Spinal cord (tissue), 10 donors: ENCODE measurements at places on chromosomes 11 and 22. TPM values are rescaled to one million over a fixed set of nuclear protein-coding genes. Genes with fewer than 3 reads are reported as not detected.

Gene KRTAP5-11
- total RNA-seq: not detected

Gene MMP27
- not detected for total RNA-seq

Gene RNF214
- 17.2 TPM for total RNA-seq

Gene TIMP3
- 226 TPM for total RNA-seq

Gene MYOD1
- total RNA-seq: not detected

Gene POU2AF3
- total RNA-seq: 2.5 TPM

Gene POTEH
- not detected for total RNA-seq

Gene SCN3B
- total RNA-seq: 21.0 TPM

Gene TMEM86A
- 4.9 TPM for total RNA-seq

GRCh38 chr11:66073669-66074068 is 3.6 kb downstream of the PACS1 start:
- no peak for DNase-seq
- H3K4me1 ChIP-seq: peaks cover 15% of the 10 kb centered on the region
- H3K27ac ChIP-seq: no peak overlapping the region
- no peaks in the 10 kb centered on the region for H3K27me3 ChIP-seq
- no peak overlapping the region for H3K4me3 ChIP-seq
- peaks cover 33% of the 10 kb centered on the region for H3K36me3 ChIP-seq

- no peak overlapping the region for H3K4me3 ChIP-seq
- H3K36me3 ChIP-seq: peaks cover 9% of the 10 kb centered on the region
- DNase-seq: peak; percentile 71
These were observed 21.7 kb downstream of the MIAT start for GRCh38 chr22:26679003-26679629.

DNA sequence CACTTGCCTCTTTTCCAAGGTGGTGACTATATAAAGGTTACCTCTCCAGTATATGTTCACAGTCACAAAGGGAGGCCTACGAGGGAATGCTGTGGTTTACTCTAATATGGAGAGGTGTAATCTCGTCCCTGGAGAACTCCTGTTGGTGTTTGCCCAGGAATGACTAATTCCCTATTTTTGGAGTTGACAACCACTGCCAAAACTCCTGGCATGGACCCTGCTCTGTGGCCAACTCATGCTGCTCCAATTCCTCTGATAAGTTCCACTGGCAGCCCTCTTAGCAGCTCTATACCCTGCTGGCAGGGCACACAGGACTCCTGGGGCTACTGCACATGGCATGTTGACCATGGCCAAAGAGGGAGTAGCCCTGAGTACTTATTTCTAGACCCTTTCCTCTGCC is 418.7 kb upstream of the ANO5 start:
- peak; percentile 8 for DNase-seq
- no peaks in the 10 kb centered on the region for H3K4me1 ChIP-seq
- H3K4me3 ChIP-seq: no peak overlapping the region
- no peaks in the 10 kb centered on the region for H3K36me3 ChIP-seq
- no peak overlapping the region for H3K27ac ChIP-seq

GRCh38 chr22:32528984-32529982 is 54.7 kb downstream of the FBXO7 start:
- H3K4me3 ChIP-seq: no peak overlapping the region
- peak overlapping the region; percentile 93 for H3K27ac ChIP-seq
- H3K36me3 ChIP-seq: peaks cover 21% of the 10 kb centered on the region
- peaks cover 55% of the 10 kb centered on the region for H3K4me1 ChIP-seq
- peak; percentile 75 for DNase-seq
- H3K27me3 ChIP-seq: no peaks in the 10 kb centered on the region

GRCh38 chr11:128187835-128188234 is 399.5 kb downstream of the ETS1 start:
- H3K4me3 ChIP-seq: no peak overlapping the region
- no peaks in the 10 kb centered on the region for H3K36me3 ChIP-seq
- H3K4me1 ChIP-seq: no peaks in the 10 kb centered on the region
- H3K27me3 ChIP-seq: no peaks in the 10 kb centered on the region
- no peak overlapping the region for H3K27ac ChIP-seq

GRCh38 chr11:214083-214482 is 6.6 kb downstream of the RIC8A start:
- peaks cover 72% of the 10 kb centered on the region for H3K36me3 ChIP-seq
- no peak for DNase-seq
- no peak overlapping the region for H3K4me3 ChIP-seq
- peaks cover 18% of the 10 kb centered on the region for H3K4me1 ChIP-seq
- no peak overlapping the region for H3K27ac ChIP-seq
- no peaks in the 10 kb centered on the region for H3K27me3 ChIP-seq

GRCh38 chr11:68829581-68829980 is 12.1 kb downstream of the CPT1A start:
- H3K27me3 ChIP-seq: no peaks in the 10 kb centered on the region
- peaks cover 28% of the 10 kb centered on the region for H3K4me1 ChIP-seq
- no peak overlapping the region for H3K27ac ChIP-seq
- no peak for DNase-seq
- no peak overlapping the region for H3K4me3 ChIP-seq

- no peak overlapping the region for H3K4me3 ChIP-seq
- H3K36me3 ChIP-seq: peaks cover 31% of the 10 kb centered on the region
- no peak overlapping the region for H3K27ac ChIP-seq
- no peaks in the 10 kb centered on the region for H3K27me3 ChIP-seq
- H3K4me1 ChIP-seq: peaks cover 78% of the 10 kb centered on the region
These were observed 8.4 kb downstream of the TP53I11 start for GRCh38 chr11:44942029-44942955.

DNA sequence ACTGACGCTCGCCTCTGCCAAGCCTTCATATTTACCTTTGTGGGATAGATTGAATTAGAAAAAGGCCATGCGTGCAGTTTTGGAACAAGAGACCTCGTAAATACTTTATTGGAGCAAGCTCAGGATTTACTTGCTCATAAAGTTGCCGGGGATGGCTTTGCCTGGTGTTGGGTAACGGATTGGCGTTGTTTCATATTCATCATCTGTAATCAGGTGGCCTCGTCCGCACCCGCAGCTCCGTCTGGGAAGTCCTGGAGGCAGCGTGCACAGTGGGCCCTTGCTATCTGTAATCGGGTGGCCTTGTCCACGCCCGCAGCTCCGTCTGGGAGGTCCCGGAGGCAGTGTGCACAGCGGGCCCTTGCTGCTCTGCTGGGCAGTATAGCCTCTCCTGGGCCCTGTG is 1209.3 kb downstream of the BRD1 start:
- no peak for DNase-seq
- H3K36me3 ChIP-seq: peaks cover 65% of the 10 kb centered on the region
- H3K4me3 ChIP-seq: no peak overlapping the region
- peaks cover 34% of the 10 kb centered on the region for H3K4me1 ChIP-seq

DNA sequence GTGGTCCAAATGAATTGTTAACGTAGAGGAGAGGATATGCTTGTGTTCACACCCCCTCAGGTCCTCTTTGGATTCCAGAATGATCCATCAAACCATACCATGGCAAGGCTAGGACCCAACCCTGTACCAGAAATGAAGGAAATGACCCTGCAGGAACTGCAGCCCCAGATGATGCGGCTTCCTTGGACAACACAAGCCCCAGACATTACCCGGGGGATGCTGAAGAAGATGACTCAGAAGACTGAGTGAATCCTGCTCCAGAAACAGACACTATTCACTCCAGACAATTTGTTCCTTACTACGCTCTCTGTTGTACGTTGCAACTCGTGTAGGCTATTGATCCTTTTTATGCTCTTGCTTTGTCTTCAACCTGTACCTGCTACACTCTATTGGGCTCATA is 15.2 kb upstream of the MTMR2 start:
- DNase-seq: no peak
- no peak overlapping the region for H3K4me3 ChIP-seq
- H3K36me3 ChIP-seq: no peaks in the 10 kb centered on the region
- no peaks in the 10 kb centered on the region for H3K27me3 ChIP-seq

DNA sequence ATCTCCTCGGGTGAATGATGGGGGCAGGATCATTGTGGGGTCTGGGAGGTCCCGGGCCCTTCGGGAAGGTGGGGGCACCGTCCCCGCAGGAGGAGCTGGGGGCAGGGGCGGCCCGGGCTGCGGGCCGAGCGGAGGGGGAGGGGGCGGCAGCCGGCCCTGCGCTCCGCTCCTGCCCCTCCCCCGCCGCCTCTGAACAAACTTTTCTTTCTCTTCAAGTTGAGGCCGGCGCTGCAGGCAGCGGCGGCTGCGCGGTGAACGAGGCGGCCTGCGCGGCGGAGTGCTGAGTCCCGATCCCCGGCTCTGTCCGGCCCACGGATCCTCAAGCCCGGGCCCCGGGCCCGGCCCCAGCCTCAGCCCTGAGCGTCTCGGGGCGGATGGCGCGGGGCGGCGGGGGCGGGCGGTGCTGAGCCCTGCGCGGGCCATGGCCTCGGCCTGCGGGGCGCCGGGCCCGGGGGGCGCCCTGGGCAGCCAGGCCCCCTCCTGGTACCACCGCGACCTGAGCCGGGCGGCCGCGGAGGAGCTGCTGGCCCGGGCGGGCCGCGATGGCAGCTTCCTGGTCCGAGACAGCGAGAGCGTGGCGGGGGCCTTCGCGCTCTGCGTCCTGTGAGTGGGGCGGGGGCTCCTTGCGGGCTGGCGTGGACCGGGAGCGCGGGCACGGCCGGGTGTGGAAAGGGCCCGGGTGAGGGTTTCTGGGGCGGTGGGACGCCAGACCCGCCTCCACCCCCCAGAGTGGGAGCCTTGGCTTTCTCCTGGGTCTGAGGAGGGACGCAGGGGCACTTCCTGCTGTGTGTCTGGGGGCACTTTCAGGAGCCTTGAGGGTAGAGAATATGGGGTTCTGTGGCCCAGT is at the start of gene INPPL1:
Gene INPPL1 (plus strand): TSS at position 204 of the 847 bp plus-strand sequence. CDS start 218 bp downstream, at position 422.
- H3K4me1 ChIP-seq: peaks cover 57% of the 10 kb centered on the region
- peak within 1 kb of the TSS; percentile 88 for H3K4me3 ChIP-seq
- no peak for DNase-seq
- H3K27ac ChIP-seq: peak within 1 kb of the TSS; percentile 95

- peaks cover under 1% of the 10 kb centered on the region for H3K27me3 ChIP-seq
- H3K27ac ChIP-seq: no peak overlapping the region
- no peak for DNase-seq
- no peak overlapping the region for H3K4me3 ChIP-seq
- no peaks in the 10 kb centered on the region for H3K36me3 ChIP-seq
These were observed 14.7 kb upstream of the APOL6 start for GRCh38 chr22:35633520-35633919.

GRCh38 chr11:111561791-111562325 is 21.3 kb downstream of the LAYN start:
- DNase-seq: no peak
- no peaks in the 10 kb centered on the region for H3K36me3 ChIP-seq
- H3K27me3 ChIP-seq: no peaks in the 10 kb centered on the region
- H3K4me3 ChIP-seq: no peak overlapping the region
- H3K4me1 ChIP-seq: no peaks in the 10 kb centered on the region
- H3K27ac ChIP-seq: no peak overlapping the region

DNA sequence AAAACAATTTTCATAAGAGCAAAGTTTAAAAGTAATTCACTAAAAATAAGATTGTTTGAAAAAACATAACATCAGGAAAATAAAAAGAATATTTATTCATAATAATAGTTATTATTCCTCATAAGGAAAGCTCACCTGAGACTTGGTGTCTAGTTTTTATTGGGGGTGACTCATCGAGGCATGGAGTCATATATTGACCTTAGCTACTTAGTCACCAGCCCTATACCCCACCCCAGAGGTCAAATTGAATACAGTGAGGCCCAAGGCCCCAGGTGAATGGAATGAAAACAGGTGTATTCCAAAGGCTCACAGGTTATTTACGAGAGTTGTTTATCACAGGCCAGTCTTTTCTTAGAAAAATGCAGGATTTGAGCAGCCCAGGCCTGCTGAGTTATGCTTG is 36.9 kb downstream of the CNTF start:
- no peaks in the 10 kb centered on the region for H3K36me3 ChIP-seq
- H3K4me1 ChIP-seq: no peaks in the 10 kb centered on the region
- H3K4me3 ChIP-seq: no peak overlapping the region
- DNase-seq: no peak
- H3K27ac ChIP-seq: no peak overlapping the region

GRCh38 chr11:69121021-69121420 is 34.7 kb upstream of the SMIM38 start:
- H3K4me3 ChIP-seq: no peak overlapping the region
- H3K36me3 ChIP-seq: no peaks in the 10 kb centered on the region
- H3K4me1 ChIP-seq: peaks cover 20% of the 10 kb centered on the region
- no peaks in the 10 kb centered on the region for H3K27me3 ChIP-seq

GRCh38 chr11:61057615-61058014 is 44.7 kb upstream of the CD5 start:
- no peak overlapping the region for H3K4me3 ChIP-seq
- no peak overlapping the region for H3K27ac ChIP-seq
- H3K4me1 ChIP-seq: peaks cover 14% of the 10 kb centered on the region

DNA sequence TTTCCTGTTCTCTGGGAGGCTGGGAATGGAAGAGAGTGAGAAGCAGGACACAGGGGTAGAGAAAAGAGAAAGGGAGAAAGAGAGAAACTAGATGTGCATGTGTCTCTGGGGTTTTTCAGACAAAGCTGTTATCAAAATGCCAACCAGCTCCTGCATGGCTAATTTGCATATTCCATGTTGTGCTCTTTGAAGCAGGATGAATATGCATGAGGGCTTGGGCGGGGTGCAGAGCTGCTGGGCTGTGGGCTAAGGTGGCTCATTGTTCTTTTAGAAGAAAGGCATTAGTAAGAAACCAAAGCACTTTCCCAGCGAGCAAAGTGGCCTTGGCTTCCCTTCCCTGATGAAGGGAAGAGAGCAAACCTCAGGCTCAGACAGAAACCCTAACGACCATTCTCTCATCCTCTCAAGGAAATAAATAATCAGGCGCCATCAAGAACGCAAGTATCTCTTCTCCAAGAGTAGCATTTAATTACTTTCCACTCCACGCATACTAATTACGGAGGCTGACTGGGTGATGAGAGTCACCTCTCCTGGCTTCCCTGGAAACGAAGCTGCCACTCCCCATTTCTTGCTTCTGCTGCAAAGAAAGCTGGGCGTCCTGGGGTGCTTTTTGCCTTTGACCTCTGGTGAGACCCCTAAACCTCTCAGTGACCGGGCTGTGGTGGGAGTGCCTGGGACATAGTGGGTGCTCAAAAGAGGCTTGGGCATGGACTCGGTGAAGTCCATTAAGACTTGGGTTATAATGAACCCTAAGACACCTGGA is 54.2 kb downstream of the FEZ1 start:
- DNase-seq: no peak
- H3K4me1 ChIP-seq: peaks cover 42% of the 10 kb centered on the region
- peak overlapping the region; percentile 62 for H3K27ac ChIP-seq
- H3K36me3 ChIP-seq: peaks cover 18% of the 10 kb centered on the region
- H3K4me3 ChIP-seq: no peak overlapping the region

GRCh38 chr22:48242461-48242864 is 1480.0 kb downstream of the TBC1D22A start:
- H3K27ac ChIP-seq: no peak overlapping the region
- no peaks in the 10 kb centered on the region for H3K27me3 ChIP-seq
- H3K4me3 ChIP-seq: no peak overlapping the region

DNA sequence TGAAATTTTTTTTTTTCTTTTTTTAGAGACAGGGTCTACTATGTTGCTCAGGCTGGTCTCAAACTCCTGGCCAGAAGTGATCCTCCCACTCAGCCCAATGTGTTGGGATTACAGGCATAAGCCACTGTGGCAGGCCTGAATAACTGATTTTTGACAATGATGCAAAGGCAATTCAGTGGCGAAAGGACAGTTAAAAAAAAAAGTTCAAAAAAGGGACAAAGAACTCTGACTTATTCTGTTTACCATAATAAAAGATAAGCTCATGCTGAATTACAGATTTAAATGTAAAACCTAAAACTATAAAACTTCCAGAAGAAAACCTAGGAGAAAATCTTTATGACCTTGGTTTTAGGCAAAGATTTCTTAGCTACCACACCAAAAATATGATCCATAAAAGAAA is 48.9 kb downstream of the ATG16L2 start:
- peaks cover 3% of the 10 kb centered on the region for H3K36me3 ChIP-seq
- H3K4me1 ChIP-seq: no peaks in the 10 kb centered on the region
- H3K4me3 ChIP-seq: no peak overlapping the region
- H3K27ac ChIP-seq: no peak overlapping the region
- DNase-seq: no peak
